AG09319 (cell line): ENCODE measurements at places on chromosomes 6 and 20.
A peak's percentile ranks its signal among the peaks of the same experiment; 100 is the strongest.

GRCh38 chr20:35174458-35175216 is 2.8 kb downstream of the PROCR start:
- no peak for DNase-seq

- no peak for DNase-seq
Observed at GRCh38 chr20:53755733-53756531, 162.3 kb upstream of the ZNF217 start.

DNA sequence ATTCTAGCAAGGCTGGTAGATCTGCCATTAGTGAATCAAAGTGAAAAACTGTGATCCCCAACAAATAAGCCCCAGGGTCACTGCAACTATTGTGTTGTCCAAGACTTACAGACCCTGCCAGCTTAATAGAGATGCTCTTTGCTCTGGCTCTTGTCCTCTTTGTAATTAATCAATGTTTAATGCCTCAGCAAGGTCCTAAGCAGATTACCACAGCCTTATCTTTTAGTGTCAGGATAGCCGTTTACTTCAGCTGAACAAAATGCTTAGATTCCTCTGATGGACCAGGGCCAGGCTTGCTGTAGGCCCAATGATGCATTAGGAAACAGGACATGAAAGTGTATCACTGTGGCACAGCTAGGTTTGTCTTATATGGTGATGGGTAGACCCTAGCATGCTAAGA is 353.3 kb downstream of the HACE1 start:
- no peak for DNase-seq

DNA sequence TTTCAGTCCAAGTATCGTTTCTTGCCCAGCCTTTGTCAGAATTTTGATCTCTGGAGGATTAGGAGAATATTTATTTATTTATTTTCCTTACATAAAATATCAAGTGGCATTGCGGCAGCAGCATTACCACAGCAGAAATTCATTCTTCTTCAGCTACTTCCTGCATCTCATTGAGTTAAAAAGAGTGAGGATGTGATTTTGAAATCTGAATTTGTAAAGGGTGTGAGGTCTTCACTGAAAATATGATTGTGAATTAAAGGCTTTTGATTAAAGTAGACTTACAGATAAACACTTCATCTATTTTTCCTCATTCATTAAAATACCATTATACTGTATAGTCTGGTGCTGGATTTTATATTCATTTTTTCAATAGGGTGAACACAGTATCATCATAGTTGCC is 328.4 kb downstream of the PRL start:
- no peak for DNase-seq

DNA sequence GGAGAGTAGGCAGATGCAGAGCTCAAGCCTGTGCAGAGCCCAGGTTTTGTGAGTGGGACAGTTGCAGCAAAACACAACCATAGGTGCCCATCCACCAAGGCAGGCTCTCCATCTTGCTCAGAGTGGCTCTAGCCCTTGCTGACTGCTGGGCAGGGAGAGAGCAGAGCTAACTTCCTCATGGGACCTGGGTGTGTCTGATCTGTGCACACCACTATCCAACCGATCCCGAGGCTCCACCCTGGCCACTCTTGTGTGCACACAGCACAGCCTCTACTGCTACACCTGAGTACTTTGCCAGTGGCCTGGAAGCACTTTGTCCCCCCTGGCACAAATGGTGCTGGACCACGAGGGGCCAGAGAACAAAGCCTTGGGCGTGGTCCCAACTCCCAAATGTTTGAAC is 7.9 kb upstream of the DEFB125 start:
- DNase-seq: no peak

- no peak for DNase-seq
Observed at GRCh38 chr6:57108691-57109090, 18.7 kb downstream of the ZNF451 start.

DNA sequence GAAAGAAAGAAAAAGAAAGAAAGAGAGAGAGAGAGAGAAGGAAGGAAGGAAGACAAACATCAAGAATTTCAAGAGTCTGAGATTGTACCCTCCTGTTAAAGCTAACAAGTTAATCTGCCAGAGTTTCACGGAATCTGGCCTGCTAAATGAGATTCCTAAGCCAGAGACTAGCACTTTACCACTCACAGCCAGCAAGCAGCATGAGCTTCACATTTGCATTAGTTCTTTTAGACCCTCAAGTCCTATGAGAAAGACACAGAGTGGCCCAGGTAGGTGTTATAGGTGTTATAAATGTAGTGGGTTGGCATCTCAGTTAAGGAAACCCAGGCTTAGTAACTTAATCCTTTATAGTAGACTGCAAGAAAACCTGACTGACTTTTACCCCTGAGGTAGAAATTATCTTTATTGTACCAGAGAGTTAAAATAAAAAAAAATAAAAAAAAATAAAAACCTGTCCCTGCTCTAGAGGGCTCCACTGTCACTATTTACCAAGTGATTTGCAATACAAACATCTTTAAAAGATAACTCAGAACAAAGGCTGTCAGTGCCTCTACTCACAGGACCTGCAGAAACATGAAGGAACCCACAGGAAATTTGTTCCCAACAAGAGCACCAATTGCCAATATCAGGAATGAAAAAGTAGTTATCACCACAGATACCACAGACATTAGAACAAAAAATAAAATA is 9.7 kb upstream of the IBTK start:
- DNase-seq: no peak

DNA sequence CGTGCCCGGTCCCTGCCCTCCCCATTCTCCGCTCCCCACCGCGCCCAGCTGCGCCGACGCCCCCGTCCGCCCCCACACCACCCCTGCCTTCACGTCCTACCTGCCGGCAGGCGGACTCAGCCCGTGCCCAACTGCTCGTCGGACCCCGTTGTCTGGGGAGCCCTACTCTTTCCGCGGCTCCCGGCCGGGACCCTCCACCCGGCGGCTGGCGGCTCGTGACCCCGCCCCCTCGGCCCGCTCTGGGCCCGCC is at the start of gene SERAC1:
TSS of gene SERAC1 (minus strand) at position 223 of the 250 bp plus-strand sequence. CDS start 9,899 bp downstream, outside the sequence.
- DNase-seq: no peak

DNA sequence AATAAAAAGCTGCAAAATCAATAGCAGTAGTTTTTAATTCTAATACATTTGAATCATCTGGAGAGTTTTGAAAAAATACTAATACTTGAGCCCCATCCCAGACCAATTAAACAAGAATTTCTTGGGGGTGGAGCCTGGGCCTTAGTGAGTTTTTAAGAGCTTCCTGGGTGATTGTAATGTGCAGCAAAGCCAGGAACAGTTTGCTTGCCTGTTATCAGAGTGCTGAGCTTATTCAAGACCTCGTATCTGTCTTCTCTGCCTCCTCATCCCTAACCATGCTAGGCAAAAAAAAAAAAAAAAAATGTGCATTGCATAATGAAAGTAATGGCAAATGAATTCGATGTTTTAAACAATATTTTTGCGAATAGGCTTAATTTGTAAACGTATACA is 36.4 kb upstream of the MYB start:
- no peak for DNase-seq

GRCh38 chr6:11188161-11188915 is 44.1 kb downstream of the NEDD9 start:
- DNase-seq: no peak

DNA sequence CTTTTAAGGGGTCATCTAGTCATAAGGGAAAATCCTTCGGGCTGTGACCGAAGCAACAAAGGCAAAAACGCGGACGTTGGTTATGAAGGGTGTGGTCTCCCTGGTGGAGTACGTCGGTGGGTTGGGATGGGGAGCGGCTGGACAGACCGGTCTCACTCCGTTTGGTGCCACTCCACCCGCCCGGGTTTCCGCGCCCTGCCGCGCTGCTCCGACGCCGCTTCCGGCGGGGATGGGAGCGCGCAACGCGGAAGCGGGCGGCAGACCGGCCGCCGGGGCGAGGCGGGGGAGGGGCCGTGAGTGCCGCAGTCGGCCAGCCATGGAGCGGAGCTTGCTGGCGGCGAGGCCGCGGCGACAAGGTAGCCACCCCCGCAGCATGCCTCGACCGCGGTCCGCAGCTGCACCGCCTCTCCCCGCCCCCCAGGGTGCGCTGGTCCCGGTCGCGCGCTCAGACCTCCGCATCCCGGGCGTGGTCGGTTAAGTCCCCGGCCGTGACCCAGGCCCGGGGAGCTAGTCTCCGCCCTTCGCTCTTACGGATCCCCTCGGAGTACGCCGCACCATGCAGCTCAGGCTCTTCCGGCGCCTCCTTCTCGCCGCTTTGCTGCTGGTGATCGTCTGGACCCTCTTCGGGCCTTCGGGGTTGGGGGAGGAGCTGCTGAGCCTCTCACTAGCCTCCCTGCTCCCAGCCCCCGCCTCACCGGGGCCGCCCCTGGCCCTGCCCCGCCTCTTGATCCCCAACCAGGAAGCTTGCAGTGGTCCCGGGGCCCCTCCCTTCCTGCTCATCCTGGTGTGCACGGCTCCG is at the start of gene B3GALT4:
TSS of gene B3GALT4 (plus strand) at position 260 of the 799 bp plus-strand sequence. CDS start at position 557, 297 bp downstream.
- no peak for DNase-seq

DNA sequence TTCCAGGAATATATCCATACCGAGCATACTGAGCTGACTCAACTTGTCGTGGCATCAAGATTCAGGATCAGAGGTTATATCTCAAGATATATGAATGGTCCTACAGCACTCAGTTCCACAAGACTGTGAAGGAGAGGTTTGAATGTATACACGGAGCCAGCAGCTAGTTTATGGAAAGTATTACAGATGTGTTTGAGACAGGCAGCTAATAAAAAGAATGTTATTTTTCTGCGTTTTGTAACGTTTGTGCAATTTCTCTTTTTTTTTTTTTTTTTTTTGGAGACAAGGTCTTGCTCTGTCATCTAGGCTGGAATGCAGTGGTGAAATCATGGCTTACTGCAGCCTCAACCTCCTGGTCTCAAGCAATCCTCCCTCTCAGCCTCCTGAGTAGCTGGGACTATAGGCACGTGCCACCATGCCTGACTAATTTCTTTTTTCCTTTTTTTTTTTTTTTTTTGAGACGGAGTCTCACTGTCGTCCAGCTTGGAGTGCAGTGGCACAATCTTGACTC is 3.4 kb upstream of the FAM110A start:
- peak; percentile 27 for DNase-seq
